Progenitor cell of endocrine pancreas (in vitro differentiated cells): ENCODE measurements at places on chromosomes 6 and 20. TPM values are rescaled to one million over a fixed set of nuclear protein-coding genes. Genes with fewer than 3 reads are reported as not detected.

DNA sequence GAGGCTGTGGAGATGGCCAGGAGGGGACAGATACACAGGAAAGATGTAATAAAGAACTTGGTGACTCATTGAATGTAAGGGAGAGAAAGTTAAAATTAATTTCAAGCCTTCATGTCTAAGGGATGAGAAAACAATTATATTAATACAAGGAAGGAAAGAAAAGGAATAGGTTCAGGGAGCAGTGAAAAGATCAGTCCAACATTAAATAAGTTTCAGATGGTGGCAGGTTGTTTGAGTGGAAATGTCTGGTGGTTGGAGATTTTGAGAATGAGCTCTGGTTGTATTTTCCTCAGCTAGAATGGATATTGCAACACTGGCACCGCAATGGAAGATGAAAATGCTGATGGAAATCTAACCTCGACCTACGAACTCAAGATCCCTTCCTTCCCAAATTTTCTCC lies 304.3 kb downstream of the COL12A1 start:
- DNase-seq: no peak

Gene PGC
- not detected in 2 replicates for total RNA-seq

GRCh38 chr6:148432462-148433195 lies 90.0 kb downstream of the SASH1 start:
- DNase-seq: no peak

Gene JAG1
- total RNA-seq: 260 and 277 TPM in 2 replicates

DNA sequence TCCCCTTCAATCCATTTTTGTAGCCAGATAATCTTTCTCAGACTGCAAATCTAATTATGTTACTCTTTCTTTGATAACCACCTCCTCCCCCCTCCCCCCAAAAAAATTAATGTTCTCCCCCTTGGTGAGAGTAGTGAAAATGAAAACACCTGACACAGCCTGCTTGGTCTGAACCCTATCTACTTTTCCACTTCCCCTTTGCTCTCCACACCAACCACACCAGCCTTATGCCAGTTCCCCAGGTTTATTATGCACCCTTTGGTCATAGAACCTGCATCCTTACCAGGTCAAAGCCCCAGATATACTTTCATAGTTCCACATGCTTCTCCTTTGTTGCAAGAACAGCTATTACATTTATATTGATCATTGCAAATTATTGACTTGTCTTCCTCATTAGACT lies 19.4 kb downstream of the PFDN4 start:
- no peak for DNase-seq

GRCh38 chr6:155882527-155883333 lies 427.1 kb upstream of the NOX3 start:
- DNase-seq: no peak

- DNase-seq: peak; percentile 45
Measured at GRCh38 chr6:167827583-167828324, 1.0 kb downstream of the AFDN start.

Gene CHRNA4
- total RNA-seq: 0.43 and 0.44 TPM in 2 replicates

Gene RAB5IF
- total RNA-seq: 58.8 and 59.6 TPM in 2 replicates

- DNase-seq: no peak
Measured at GRCh38 chr6:69263297-69263696, 533.5 kb downstream of the LMBRD1 start.

Gene BANF2
- not detected in 2 replicates for total RNA-seq

- DNase-seq: no peak
Measured at GRCh38 chr6:39440039-39440426, 117.5 kb upstream of the KCNK16 start.
